ENCODE measurements at places on chromosomes 13 and 19.

DNA sequence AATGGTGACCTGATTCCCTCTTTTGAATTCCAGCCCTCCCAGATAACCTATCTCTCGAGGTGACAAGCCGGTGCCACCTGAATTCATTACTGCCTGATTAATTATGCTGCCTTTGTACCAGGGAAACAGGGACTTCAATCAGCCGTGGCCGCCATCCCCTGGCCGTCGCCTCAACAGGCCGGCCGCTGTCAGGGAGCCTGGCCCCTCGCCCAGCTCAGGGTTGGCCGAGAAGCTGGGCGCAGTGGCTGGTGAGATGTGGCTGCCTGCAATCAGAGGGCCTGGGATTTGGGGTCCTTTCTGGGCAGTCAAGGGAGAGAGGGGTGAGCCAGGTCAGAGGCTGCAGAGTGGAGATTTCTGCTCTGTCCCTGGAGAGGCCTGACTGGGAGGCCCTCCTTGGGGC lies 91.2 kb downstream of the KCTD15 start:
- no peak for DNase-seq

GRCh38 chr19:23255700-23256099 lies 5.5 kb upstream of the ZNF724 start:
- DNase-seq = no peak

GRCh38 chr13:110281736-110282135 lies 25.2 kb downstream of the COL4A1 start:
- DNase-seq = no peak

- DNase-seq = no peak
Observed at GRCh38 chr13:108786456-108787200, 157.2 kb downstream of the MYO16 start.

- no peak for DNase-seq
Observed at GRCh38 chr13:56687131-56687530, 453.6 kb upstream of the PRR20A start.

- DNase-seq = no peak
Observed at GRCh38 chr13:98581971-98582702, 5.2 kb upstream of the STK24 start.

GRCh38 chr13:42454749-42455148 lies 119.2 kb upstream of the TNFSF11 start:
- no peak for DNase-seq

- DNase-seq = no peak
Observed at GRCh38 chr19:34998777-34999497, 1.2 kb upstream of the GRAMD1A start.

DNA sequence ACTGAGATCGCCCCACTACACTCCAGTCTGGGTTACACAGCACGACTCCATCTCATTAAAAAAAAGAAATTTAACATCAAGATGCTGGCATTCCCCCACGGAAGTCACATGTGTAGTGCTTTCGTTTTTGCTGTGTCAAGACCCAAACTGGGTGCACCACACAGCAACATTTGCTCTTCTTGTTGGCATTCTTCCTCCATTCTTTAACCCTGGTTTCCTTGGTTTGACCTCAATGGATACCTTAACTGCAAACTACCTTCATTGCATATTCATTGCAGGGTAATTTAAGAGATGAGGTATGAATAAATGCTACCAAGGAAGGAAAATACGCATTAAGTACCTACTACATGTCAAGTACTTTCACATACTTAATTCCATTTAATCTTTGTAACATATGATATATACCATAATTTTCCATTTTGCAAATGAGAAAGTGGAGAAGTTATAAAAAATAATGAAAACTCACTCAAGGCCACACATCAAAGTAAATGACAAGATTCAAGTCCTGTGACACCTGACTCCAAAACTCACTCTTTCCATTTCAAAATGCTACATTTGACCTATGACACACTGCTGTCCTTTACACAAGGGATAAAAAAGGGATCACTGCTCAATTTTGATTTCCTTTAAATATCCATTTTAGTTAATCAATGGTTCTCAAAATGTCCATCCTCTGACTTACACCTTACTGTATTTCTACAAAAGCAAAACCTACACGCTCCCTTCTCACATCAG lies 59.2 kb downstream of the STK24 start:
- no peak for DNase-seq

GRCh38 chr13:113586661-113587479 lies 2.3 kb downstream of the TFDP1 start:
- no peak for DNase-seq

- no peak for DNase-seq
Observed at GRCh38 chr19:2477732-2478191, 1.8 kb downstream of the GADD45B start.

DNA sequence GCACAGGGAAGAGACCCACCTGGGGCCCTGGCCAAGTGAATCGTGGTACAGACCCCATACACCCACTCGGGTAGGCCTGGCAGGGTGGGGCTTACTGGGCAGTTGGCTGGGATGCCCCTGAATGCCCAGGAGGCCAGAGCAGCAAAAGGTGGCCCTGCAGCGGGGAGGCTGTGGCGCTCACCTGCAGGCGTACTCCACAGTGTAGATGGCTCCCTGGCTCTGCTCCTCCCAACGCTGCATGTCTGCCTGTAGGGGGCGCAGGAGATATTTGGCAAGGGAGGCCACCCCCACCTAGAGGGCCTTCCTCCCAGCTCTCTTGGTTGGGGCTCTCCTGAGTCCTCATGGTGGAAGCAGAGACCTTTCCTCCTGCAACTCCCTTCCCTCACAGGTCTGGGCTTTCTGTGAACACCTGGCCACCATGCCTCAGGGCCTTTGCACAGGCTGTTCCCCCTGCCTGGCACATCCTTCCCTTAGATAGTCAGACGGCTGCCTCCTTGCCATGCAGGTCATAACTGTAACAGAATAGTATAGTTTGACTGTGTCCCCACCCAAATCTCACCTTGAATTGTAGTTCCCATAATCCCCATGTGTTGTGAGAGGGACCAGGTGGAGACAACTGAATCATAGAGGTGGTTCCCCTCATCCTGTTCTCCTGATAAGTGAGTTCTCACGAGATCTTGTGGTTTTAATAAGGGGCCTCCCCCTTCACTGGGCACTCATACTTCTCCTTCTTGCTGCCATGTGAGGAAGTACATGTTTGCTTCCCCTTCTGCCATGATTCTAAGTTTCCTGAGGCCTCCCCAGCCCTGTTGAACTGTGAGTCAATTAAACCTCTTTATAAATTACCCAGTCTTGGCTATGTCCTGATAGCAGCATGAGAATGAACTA lies 5.9 kb downstream of the BORCS8 start:
- DNase-seq = no peak

- DNase-seq = no peak
Observed at GRCh38 chr13:101303521-101303920, 112.8 kb downstream of the NALCN start.

- no peak for DNase-seq
Observed at GRCh38 chr19:46803555-46803954, 15.2 kb upstream of the SLC1A5 start.

GRCh38 chr13:23552661-23553060 lies 17.6 kb upstream of the TNFRSF19 start:
- DNase-seq = no peak

- no peak for DNase-seq
Observed at GRCh38 chr13:58165617-58166016, 534.1 kb downstream of the PCDH17 start.

- DNase-seq = no peak
Observed at GRCh38 chr13:77831866-77832265, 86.8 kb downstream of the EDNRB start.

DNA sequence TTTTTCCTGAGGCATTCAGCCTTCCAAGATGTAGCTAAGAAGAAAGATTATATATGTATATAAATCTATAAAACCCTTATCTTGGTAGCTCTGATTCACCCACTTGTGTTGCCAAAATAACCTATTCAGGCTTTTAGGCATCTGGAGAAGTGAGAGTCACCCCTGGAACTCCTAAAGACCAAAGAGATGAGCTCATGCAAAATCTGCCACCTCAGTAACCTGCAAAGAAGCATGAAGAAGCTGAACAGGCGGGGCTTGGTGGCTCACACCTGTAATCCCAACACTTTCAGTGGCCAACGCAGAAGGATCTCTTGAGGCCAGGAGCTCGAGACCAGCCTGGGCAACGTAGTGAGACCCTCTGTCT lies 393.7 kb downstream of the FOXO1 start:
- no peak for DNase-seq
